ENCODE measurements at places on chromosomes 1 and 21.

- DNase-seq, result no peak
Measured at GRCh38 chr1:222987674-222988076, 155.4 kb downstream of the TLR5 start.

DNA sequence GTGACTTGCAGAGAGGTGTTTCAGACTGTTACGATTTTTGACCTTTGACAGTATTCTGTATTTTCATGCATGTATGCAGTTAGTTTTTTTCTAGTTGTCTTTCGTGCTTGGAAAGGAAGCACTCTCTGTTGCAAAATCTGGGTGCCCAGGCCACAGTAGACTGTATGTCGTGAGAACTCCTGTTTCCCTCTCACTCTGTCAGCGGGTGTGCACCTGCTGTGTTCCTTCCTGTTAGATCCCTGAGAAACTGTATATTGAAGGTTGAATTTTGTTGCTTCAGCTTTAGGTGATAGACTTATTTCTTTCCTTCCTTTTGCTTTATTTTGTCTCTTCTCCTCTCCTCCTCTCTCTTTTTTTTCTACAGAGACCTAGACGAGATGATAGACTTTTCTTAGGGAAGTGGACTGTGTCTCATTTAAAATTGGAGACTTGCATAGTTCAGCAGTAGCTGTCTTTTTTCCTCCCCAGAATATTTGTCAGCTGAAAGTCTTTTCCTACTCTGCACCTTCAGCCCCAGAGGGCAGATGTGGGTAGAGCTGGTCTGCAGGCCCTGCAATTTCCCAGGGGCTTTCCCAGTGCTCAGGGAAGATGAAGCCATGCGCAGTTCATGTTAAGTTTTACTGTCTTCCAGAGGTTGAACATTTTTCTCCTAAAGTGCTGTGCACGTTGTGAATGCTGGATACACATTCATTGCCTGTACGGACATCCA is 1.4 kb downstream of the TRAPPC10 start:
- DNase-seq, result no peak

GRCh38 chr1:30277911-30278310 is 445.5 kb downstream of the MATN1 start:
- no peak for DNase-seq

DNA sequence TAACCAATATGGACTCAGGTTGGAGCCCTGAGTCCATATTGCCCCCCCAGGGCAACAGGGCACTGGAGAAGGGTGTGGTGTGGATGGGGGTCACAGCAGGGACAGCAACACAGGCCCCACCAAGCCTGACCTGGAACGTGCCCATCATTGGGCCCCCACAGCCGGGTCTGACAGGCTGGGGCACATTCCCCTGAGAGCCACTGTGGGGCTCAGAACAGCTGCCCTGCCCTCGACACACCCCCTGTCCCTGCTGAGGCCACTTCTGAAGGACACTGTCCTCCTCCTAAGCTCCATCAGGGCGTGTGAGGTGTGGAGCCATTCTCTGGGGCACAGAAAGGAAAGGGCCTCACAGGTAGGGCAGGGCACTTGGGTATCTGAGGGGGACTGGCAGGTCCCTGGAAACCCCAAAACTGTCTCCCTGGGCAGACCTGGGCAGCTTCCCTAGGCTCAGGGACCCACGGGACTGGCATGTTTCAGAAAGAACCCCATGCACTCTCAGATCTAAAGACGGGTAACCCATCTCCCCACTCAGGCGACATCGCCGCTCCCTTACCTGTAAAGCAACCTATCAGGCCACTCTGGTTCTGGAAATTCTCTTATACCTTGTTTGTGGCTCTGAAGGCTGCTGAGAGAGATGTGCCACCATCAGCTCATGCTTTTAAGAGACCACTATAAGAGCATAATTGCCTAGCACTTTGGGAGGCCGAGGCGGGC is 95.5 kb downstream of the DMRTB1 start:
- no peak for DNase-seq

GRCh38 chr1:209797978-209798639 is 7.8 kb downstream of the IRF6 start:
- no peak for DNase-seq

DNA sequence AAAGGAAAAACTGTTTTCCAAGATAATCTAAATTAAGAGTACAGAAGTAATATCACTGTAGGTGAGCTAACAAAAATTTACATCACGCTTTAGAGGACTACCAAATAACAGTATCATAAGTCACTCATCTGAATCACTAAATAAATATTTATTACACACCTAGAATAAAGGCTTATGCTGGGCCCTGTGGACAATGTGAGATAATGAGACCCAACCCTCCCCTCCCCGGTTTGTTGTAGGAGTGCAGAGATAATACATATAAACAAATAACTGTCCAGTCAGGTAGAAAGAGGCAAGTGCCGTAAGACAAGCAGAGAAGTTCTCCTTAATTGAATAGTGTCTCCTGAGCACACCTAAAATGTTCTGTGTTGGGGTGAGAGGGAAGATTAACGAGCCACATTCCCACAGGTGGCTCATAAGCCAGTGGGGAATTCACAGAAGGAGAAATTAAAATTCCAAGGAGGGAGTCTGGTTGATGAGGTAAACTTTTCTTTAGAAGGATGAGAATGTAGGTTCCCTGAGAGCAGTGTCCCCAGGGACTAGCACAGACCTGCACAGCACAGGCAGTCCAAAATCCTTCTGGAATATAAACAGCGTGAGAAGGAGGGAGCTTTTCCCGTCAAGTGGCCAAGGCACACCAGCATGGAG is 241.4 kb downstream of the NFIA start:
- DNase-seq, result no peak

DNA sequence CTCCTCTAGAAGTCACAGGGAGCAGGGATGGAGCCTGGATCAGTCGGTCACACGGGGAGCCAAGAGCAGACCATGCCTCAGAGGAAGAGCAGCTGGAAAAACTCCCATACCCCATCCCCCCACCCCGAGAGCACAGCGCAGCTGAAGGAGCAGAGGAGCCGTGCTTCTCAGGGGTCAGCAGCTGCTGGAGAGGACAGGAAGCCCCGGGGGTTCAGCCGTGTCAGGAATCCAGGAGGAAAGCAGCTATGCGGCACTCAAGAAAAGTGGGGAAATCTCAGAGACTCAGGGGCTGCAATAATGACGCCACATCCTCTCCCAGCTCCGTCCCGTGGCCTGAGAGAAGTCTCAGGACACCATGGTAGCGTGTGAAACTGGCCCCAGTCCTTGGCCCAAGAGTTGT is 102.3 kb downstream of the NPHP4 start:
- DNase-seq, result no peak

- DNase-seq, result no peak
Measured at GRCh38 chr1:94539496-94539895, 2.1 kb downstream of the F3 start.

GRCh38 chr1:145720878-145721671 is 1.8 kb downstream of the CD160 start:
- DNase-seq, result peak; percentile 48

DNA sequence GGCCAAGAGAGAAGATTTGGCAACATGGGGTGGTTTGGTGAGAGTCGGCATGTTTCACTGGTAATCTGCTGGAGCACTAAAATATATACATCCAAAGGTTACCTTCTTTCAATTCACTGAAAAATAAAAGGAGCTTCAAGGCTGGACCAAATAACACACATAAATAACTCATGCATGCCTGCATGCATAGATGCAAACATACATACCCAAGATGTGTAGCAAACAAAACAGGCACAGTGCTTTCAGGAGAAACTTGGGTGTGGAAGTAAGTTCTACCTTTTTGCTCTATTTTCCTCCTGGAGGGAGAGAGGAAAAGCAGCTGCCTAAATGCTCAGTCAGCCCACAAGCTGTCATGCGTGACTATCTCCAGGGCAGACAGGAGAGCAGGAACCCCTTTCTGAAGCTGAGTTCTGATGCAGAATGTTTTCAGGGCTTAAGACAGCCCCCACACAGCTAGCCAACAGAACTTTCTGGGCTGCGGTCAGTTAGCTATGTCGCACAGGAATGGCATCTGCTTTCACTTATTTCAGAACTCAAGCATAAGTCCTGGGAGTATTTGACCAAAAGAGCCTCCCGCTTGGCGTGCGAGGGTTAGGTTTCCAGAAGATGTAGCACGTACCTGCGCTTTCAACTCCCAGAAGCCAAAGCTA is 166.2 kb downstream of the TOMM20 start:
- no peak for DNase-seq

GRCh38 chr1:51491166-51491981 is 27.7 kb downstream of the EPS15 start:
- DNase-seq, result no peak

- no peak for DNase-seq
Measured at GRCh38 chr1:109441069-109441468, 14.8 kb upstream of the PSMA5 start.

DNA sequence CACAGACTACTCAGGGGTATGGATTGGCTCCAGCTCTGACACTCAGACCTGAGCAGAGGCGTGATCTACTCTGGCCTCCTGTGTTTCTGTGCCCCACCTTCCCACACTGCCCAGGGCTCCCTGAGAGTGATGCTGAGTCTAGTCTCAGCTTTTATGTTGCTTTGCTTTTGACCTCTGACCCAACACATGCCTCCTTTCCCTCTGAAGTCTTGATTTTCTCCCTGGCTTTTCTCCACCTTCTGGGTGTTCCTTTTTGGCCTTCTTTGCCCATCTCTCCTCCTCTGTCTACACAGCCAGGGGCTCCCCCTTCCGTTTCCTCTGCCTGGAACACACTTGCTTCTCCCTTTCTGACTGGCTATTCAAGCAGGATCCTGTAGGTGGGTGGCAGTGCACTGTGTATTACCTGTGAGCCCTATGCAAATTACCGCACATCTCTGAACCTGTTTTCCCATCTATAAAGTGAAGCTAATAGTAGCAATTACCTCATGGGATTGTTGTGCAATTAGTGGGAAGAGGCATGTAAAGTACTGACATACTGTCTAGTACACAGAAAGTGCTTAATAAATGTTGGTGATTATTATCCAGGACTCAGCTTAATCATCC is 13.7 kb upstream of the MEX3A start:
- no peak for DNase-seq

GRCh38 chr1:183493540-183494245 is 21.4 kb downstream of the SMG7 start:
- DNase-seq, result no peak

GRCh38 chr1:93016171-93016570 is 54.9 kb upstream of the DIPK1A start:
- no peak for DNase-seq

DNA sequence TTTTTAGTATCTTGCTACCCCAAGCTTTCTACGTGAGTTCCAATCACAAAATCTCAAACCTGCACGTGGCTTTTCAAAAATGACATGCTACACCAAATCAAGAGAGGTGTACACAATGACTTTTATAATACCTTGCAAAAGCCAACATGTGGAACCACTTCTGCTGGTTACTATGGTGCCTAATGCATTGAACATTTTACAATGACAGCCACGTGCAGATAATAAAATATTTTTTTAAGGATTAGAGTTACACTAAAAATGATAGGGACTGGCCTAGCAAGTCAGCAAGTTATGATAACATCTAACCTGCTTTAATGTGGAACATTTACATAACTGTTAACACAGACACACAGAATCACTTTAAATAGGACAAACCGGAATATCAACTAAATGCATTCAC is 30.2 kb downstream of the EYA3 start:
- no peak for DNase-seq

DNA sequence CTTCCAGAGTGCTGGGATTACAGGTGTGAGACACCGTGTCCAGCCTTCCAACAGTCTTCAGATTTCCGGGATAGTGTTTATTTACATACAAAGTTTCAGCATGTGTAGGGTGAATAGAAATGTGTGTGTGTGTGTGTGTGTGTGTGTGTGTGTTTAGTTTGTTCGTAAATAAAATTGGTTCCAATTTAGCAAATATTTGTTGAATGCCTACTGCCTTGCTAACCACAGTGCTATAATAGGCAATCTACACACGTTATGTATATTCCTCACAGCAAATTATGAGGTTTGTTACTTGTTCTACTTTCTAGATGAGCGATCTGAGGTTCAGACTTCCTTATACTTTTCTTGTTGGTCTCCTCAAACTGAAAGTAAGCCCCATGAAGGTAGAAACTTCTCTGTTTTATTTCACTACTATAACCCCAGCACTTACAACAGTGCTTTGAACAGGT is 32.8 kb upstream of the EPS15 start:
- DNase-seq, result no peak

GRCh38 chr1:74733604-74734484 is 892 bp downstream of the TYW3 start:
- DNase-seq, result no peak

GRCh38 chr1:156425943-156426342 is 56.9 kb downstream of the RHBG start:
- no peak for DNase-seq

- no peak for DNase-seq
Measured at GRCh38 chr21:38384675-38385426, 113.4 kb downstream of the ERG start.

GRCh38 chr1:33255347-33256220 is 708 bp upstream of the ZNF362 start:
- peak; percentile 75 for DNase-seq

GRCh38 chr1:26126321-26127084 is 14.9 kb downstream of the PDIK1L start:
- no peak for DNase-seq

- DNase-seq, result no peak
Measured at GRCh38 chr1:157310401-157310800, 172.2 kb upstream of the ETV3 start.

DNA sequence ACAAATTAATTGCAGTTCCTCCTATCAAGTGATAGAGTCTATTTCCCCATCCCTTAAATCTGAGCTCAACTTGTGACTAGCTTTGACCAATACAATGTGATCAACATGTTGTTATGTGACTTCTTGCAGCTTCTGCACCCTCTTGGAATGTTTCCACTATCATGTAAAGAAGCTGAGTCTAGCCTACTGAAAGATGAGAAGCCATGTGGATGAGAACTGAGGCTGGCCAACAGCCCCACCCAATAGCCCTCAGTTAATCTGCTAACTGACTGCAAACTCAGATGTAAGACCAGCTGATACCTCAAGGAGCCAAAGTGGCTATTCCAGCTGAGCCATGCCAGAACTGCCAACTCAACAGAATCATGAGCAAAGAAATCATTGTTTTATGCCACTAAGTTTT is 44.0 kb downstream of the LYST start:
- DNase-seq, result no peak

DNA sequence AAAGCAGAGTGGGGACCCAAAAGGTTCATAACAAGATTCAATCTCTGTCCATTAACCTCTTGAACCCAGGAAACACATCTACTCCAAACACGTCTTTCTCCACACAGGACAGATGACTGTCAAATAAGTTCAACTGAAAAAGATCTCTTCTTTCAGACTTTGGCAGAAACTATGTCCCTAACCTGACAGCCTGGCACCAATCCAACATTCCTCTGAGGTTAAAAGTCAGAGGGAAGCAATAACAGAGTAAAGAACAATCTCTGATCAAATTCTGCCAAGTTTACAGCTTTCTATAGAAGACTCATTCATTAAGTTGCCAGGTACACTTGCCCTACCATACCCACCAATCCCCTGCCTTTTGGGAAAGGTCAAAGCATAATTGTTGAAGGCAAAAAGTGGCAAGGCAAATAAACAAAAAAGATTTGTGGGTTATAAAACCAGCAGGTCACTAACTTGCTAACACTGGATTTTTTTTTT is 31.9 kb downstream of the OTUD7B start:
- no peak for DNase-seq
